ENCODE measurements at places on chromosomes 2 and 18. TPM values are rescaled to one million over a fixed set of nuclear protein-coding genes. Genes with fewer than 3 reads are reported as not detected.

DNA sequence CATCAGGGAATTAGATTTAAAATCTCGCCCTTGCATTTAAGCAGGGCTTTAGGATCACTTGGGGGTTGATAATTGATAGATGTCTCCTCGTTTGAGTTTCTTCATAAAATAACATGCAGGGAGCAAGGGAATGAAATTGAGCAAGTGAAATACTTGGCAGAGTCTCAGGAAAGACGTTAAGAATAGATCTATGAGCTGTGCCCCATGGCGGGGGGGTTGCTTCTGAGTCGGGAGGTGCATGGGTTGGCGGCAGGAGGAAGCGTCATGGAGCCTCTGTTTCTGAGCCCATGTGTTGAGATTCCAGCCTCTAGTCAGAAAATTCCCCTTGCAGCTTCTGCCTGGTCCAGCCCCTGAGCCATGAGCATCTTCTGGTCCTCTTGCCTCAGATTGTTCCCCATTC is 82.0 kb downstream of the APOB start:
- H3K4me1 ChIP-seq: no peaks in the 10 kb centered on the region
- no peak overlapping the region for H3K4me3 ChIP-seq
- no peaks in the 10 kb centered on the region for H3K27me3 ChIP-seq
- no peaks in the 10 kb centered on the region for H3K36me3 ChIP-seq
- DNase-seq: no peak

- H3K27me3 ChIP-seq: peaks cover 4% of the 10 kb centered on the region
- no peaks in the 10 kb centered on the region for H3K4me1 ChIP-seq
- H3K4me3 ChIP-seq: no peak overlapping the region
- H3K27ac ChIP-seq: no peak overlapping the region
- no peak for DNase-seq
Measured at GRCh38 chr2:235675678-235676535, 182.1 kb downstream of the AGAP1 start.

DNA sequence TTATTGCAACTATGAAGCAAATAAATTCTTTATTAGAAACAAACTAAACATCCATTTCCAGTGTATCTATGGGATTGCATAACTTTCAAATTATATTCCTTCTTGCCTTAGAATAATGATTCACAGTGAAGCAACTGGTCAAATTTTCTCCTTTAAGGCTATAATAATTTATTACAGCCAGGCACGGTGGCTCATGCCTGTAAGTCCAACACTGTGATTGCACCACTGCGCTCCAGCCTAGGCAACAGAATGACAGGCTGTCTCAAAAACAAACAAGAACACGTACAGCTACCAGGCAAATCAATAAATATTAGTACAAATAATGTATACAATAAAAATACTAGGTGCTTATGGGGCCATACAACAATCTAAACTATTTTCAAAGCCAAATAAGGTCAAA is 1416.2 kb downstream of the LRP1B start:
- DNase-seq: no peak
- no peak overlapping the region for H3K27ac ChIP-seq
- no peaks in the 10 kb centered on the region for H3K36me3 ChIP-seq
- H3K4me3 ChIP-seq: no peak overlapping the region
- no peaks in the 10 kb centered on the region for H3K4me1 ChIP-seq

C2orf66 gene
- total RNA-seq: not detected

NEU2 gene
- total RNA-seq: not detected

ALPP gene
- not detected for total RNA-seq

EGR4 gene
- 0.69 TPM for total RNA-seq

VIT gene
- not detected for total RNA-seq

GRCh38 chr2:241564596-241565410 is 6.3 kb downstream of the BOK start:
- H3K27ac ChIP-seq: no peak overlapping the region
- no peaks in the 10 kb centered on the region for H3K27me3 ChIP-seq
- no peak for DNase-seq
- no peaks in the 10 kb centered on the region for H3K36me3 ChIP-seq
- H3K4me3 ChIP-seq: no peak overlapping the region

- no peaks in the 10 kb centered on the region for H3K36me3 ChIP-seq
- no peaks in the 10 kb centered on the region for H3K27me3 ChIP-seq
- H3K4me3 ChIP-seq: no peak overlapping the region
- DNase-seq: no peak
Measured at GRCh38 chr18:1503847-1504246, 599.2 kb downstream of the ADCYAP1 start.

DNA sequence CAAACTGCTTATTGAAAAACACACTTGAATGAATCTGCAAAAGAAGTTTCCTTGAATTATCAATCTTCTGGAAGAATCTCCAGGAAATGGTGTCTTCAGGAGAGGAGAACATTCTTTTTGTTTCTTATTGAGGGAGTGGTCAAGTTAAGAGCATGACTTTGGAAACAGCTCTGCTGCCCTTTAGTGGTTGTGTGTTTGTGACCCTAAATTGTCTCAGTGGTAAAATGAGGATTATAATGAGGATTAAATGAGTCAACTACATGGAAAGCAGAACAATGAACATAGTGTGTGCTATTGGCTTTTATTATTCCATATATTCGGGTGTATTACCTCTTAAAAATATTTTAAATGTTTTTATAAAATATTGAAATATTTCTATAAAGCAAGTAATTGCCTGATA is 44.8 kb upstream of the TANC1 start:
- no peaks in the 10 kb centered on the region for H3K27me3 ChIP-seq
- no peak overlapping the region for H3K4me3 ChIP-seq
- no peak overlapping the region for H3K27ac ChIP-seq
- DNase-seq: no peak

DNA sequence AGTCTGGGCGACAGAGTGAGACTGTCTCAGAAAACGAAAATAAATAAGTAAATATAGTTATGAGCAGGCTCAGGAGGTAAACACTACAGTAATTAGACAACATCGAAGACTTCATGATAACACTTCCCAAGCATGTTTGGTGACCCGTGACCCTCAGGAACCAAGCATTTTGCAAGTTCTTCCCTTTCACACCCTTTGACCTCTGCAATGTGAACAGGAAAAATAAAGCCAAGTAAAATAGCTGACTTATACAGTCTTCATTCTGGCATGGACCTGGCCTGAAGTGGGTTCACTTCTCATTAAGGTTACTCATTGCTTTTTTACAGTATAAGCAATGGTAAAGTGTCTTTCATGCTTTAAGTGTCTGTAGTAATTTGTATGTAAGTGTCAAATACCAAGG is 15.3 kb upstream of the TGIF1 start:
- H3K4me3 ChIP-seq: no peak overlapping the region
- no peaks in the 10 kb centered on the region for H3K27me3 ChIP-seq
- no peaks in the 10 kb centered on the region for H3K4me1 ChIP-seq

DNA sequence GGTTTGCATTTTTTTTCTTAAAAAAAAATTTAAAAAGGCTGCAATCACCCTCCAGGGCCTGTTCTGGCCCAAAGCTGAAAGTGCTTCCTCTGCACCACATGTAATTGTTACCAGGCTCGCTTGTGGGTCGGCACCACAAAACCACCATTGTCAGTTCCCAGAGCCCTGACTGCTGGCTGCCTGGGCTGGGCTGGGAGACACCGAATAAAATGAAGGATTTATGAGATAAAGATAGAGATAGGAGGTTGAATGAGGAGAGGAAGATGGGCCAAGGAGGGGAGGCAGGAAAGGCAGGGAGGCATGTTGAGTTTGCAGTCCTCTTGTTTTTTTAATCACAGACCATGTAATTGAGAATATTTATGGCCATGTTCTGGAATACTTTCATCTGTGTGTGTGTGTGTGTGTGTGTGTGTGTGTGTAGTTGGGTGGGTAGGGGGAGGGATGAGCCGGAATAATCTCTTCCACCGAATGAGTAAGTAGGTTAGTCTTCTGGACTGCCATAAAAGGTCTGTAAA is 14.7 kb downstream of the NRP2 start:
- no peak for DNase-seq
- H3K4me1 ChIP-seq: no peaks in the 10 kb centered on the region
- H3K27me3 ChIP-seq: peaks cover 7% of the 10 kb centered on the region

- H3K4me1 ChIP-seq: no peaks in the 10 kb centered on the region
- H3K27me3 ChIP-seq: no peaks in the 10 kb centered on the region
- peaks cover 2% of the 10 kb centered on the region for H3K36me3 ChIP-seq
- H3K27ac ChIP-seq: no peak overlapping the region
- H3K4me3 ChIP-seq: no peak overlapping the region
Measured at GRCh38 chr2:195608768-195609454, 48.1 kb upstream of the SLC39A10 start.

C2orf76 gene
- total RNA-seq: 7.3 TPM

GRCh38 chr2:228819701-228820100 is 451.4 kb downstream of the PID1 start:
- no peaks in the 10 kb centered on the region for H3K4me1 ChIP-seq
- no peak for DNase-seq
- no peaks in the 10 kb centered on the region for H3K36me3 ChIP-seq
- H3K4me3 ChIP-seq: no peak overlapping the region

- DNase-seq: no peak
- no peaks in the 10 kb centered on the region for H3K4me1 ChIP-seq
- no peaks in the 10 kb centered on the region for H3K36me3 ChIP-seq
- H3K27me3 ChIP-seq: no peaks in the 10 kb centered on the region
- H3K27ac ChIP-seq: no peak overlapping the region
Measured at GRCh38 chr2:208722731-208723130, 316.1 kb downstream of the PTH2R start.

CCDC148 gene
- not detected for total RNA-seq

- no peak overlapping the region for H3K4me3 ChIP-seq
- H3K36me3 ChIP-seq: peaks cover 65% of the 10 kb centered on the region
- H3K27me3 ChIP-seq: no peaks in the 10 kb centered on the region
- H3K27ac ChIP-seq: no peak overlapping the region
Measured at GRCh38 chr18:79334496-79335233, 61.1 kb upstream of the NFATC1 start.

OSR1 gene
- not detected for total RNA-seq

DNA sequence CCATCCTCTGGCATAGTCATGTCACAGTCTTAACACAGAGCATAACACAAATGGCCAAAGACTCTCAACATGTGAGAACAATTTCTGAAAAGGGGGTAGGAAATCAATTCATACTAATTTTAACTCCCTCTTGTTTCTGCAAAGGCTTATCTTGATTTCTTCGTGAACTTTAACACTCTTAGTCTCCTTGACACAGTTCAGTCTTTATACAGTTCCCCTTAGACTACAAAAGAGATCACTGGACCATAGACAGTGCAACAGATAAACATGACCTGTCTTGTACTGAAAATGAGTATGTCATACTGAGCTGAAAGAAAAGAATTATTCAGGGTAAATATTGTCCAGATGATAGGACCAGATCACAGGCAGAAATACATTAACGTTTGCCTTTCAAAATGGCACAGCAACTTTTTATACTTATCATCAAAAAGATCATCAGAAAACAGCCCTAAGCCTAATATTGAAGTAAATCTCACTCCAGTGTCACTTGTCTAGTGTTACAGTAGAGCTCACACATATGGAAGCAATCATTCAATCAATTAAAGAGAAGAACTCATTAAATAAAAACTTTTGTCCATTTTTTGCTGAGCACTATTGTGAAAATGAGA is 56.4 kb upstream of the VRK2 start:
- no peak for DNase-seq
- no peak overlapping the region for H3K27ac ChIP-seq
- no peaks in the 10 kb centered on the region for H3K36me3 ChIP-seq
- no peaks in the 10 kb centered on the region for H3K4me1 ChIP-seq
- H3K4me3 ChIP-seq: no peak overlapping the region
- H3K27me3 ChIP-seq: no peaks in the 10 kb centered on the region

LINC00305 gene
- total RNA-seq: not detected

DNA sequence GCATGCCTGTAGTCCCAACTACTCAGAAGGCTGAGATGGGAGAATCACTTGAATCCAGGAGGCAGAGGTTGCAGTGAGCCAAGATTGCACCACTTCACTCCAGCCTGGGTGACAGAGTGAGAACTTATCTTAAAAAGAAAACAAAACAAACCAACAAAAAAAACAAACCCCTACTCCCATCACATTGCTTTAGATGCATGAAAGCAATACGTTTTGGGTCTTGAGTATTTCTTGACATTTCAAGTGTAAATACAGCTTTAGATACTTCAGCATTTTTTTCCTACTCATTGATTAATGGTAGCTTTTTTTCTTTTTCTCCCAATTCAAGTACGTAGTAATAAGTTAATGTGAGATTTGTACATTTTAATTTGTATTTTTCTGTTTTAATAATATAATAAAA is 20.3 kb downstream of the RASGRP3 start:
- no peak overlapping the region for H3K27ac ChIP-seq
- peaks cover 11% of the 10 kb centered on the region for H3K4me1 ChIP-seq
- H3K27me3 ChIP-seq: no peaks in the 10 kb centered on the region
- no peak for DNase-seq
- H3K4me3 ChIP-seq: no peak overlapping the region

BUB1 gene
- 11.7 TPM for total RNA-seq

DNA sequence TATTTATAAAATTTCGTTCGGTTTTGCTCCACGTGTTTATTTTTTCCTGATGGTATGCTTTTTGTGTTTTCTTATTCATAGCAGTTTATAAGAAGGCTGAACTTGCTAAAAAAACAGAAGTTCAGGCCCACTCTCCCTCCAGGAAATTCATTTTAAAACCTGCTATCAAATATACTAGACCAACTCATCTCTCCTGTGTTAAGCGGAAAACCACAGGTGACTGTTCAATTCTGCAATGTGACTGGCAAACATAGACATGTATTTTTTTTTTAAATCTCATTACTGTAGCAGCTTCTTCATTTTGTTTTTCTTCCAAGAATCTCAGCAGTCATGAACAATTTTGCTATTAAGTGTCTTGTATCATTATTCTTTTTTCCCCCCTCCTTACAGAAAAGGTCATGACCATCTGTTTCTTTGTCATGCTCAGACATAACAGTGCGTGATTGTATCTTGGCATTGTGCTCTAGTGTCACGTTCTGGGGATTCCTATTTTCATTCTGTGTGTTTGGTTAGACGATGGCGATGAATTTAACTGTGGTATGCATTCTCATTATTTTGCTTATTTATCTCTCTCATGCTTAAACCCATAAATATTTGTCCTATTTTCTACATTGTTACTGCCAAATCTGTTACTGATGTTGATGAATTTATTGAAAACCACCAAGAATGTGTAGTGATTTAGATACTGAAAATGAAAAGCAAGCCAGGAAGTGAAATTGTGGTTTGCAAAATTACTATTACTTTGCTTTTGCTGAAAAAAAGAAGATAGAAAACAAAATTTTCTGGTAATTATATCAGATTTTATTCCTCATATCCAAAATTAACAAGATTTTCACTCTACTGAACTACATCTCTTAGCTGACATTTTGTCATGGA is 74.6 kb upstream of the UNC80 start:
- no peaks in the 10 kb centered on the region for H3K27me3 ChIP-seq
- peak; percentile 31 for DNase-seq
- no peaks in the 10 kb centered on the region for H3K4me1 ChIP-seq
- no peak overlapping the region for H3K27ac ChIP-seq

Measured in CD4-positive, CD25-positive, alpha-beta regulatory T cell (primary cell).